ENCODE measurements at places on chromosomes 2 and 18. TPM values are rescaled to one million over a fixed set of nuclear protein-coding genes. Genes with fewer than 3 reads are reported as not detected.

The RNF152 gene
- total RNA-seq = 2.1 TPM

The ACVR1C gene
- total RNA-seq = 0.43 TPM

The ZNF396 gene
- 4.6 TPM for total RNA-seq

The CPO gene
- not detected for total RNA-seq

The ADAM23 gene
- 1.7 TPM for total RNA-seq

Data from spleen (tissue), 13 donors.